ENCODE measurements at places on chromosomes 12 and 14.

GRCh38 chr14:103519043-103519836 lies 3.4 kb downstream of the CKB start:
- DNase-seq = no peak

DNA sequence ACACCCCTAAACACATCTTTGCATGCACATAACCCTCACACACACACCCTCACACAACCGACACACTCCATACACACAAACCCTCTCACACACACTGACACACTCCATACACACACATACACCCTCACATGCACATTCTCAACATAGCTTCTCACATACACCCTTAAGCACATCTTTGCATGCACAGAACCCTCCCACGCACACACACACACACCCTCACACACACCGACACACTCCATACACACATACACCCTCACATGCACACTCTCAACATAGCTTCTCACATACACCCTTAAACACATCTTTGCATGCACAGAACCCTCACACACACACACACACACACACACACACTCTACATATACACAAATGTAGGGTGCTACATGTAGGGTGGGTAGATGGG lies 72.5 kb upstream of the NOS1 start:
- no peak for DNase-seq

DNA sequence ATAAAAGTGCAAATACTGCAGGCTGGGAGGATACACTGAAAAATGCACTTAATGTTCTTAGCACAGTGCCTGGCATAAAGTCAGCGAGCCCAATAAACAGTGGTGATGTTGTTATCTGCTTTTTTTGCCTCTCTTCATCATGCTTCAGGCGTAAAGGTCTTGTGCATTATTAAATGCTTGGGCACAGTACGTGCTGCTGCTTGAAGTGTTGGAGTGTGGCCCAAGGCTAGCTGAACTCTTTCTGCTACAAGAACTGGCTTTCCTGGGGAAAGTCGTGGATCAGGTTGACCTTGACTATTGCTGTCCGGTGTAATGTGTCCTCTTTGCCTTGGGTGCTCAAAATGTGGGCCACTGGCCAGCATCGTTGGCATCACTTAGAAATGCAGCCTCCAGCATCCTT lies 43.0 kb downstream of the SMOC1 start:
- DNase-seq = no peak

DNA sequence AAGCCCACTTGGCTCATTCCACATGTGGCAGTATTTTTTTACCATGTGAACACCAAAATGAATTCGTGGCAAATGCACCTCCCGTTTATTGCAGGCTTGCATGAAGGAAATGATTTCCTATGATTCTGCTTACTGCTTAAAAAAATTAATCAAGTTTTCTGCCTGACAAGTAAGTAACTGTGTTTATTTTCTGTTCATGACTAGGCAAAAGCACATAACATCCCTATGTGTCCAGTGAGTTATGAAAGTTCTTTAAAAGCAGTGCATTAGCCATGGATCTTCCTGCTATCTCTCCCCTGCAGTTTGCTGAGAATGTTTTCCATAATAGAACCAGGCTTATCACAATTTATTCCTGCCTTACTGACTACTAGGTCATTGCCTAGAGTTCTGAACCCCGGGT lies 20.4 kb downstream of the GPR65 start:
- no peak for DNase-seq

DNA sequence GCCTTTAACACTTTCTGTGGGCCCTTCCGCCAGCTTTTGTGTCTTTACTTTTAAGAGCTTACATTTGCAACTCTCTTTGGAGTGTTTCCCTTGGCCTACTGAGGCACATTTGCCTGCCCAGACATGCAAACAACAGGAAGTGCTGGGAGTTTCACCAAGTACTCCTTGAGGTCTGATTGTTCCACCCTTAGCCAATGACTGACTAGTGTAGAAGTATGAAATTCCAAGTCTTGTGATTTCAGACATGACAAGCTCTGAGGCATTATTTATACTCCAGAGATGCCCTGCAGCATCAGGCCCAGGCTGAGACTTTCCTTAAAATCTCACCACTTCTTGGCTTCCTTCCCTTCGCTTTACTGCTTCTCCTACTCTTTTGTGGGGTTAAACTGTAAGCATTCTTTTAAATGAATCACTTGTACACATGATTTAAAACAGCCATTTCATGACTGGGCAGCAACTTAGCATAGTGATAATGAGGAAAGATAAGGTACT lies 174.1 kb downstream of the SLC6A15 start:
- no peak for DNase-seq

DNA sequence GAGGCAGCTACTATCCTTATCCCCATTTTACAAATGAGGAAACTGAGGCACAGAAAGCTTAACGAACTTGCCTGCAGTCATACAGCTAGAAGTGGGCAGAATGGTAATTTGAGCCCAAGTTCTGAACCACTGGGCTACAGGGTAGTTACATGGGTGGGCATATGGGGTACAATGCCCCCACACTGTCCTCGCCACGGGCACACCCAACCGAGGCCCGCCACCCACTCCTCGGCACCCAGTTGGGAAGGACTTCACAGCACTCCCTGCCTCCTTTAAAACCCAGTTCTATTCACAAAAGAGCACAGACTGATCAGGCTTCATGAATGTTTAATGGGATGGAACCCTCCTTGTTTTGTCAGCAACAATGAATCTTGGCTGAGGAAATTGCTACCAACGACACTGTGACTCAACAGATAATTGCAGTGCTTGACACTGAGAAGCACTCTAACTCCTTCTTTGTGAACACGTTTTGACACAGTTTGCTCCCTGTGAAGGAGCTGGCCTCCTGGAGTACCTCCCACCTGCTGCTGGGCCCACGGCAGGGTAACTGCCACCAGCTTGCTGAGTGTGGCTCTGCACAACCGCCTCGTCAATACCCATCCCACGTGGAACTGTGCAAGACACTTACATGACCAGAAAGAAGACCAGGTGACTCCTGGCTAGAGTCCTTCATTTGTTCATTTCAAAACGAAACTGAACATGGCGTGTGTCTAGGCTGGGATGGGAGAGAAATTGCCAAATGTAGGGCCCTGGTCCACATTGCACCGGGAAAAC lies 63.5 kb downstream of the CLMN start:
- no peak for DNase-seq

DNA sequence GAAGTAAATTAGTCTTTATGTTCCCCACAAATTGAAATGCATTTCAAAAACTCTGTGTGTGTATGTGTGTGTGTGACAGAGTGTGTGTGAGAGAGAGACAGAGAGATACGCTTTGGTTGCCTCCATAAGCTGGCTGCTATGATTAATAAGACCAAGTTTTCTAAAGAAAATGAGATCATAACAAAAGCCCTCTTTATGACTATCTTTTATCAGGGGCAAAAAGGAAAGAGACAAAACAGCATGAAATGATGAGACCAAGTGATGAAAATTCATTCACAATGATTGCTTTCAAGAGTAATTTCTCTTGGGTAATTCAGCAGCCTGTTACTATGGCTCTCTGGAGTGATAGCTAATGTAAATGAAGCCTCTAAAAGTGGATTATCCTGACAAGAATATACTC lies 277.6 kb upstream of the PLEKHG7 start:
- DNase-seq = no peak

GRCh38 chr12:89597210-89597609 lies 71.4 kb upstream of the POC1B start:
- DNase-seq = no peak

GRCh38 chr14:35531960-35532747 lies 1.8 kb upstream of the INSM2 start:
- DNase-seq = no peak

DNA sequence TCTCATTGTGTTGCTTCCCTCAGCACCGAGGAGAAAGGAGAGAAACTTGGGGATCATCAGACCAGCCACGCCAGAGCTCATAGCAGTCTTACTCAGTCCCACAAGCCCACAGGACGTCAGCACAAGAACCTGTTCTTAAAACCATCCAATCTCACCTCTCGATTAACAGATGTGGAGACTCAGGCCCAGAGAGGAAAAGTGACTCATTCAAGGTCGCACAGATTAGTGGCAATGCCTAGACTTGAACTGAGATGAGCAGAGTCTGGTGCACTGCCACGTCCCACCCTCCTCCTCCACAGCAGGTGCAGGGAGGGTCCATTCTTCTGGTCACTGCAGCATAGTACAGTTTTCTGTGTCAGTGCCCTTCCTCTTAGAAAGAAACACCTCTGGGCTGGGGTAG lies 154.9 kb upstream of the PZP start:
- DNase-seq = no peak

- DNase-seq = no peak
Measured at GRCh38 chr12:30965613-30965985, 39.1 kb downstream of the TSPAN11 start.

- DNase-seq = no peak
Measured at GRCh38 chr14:68824517-68825347, 31.9 kb upstream of the ZFP36L1 start.

GRCh38 chr12:75870878-75871277 lies 160.7 kb downstream of the PHLDA1 start:
- DNase-seq = no peak

- DNase-seq = no peak
Measured at GRCh38 chr14:58954901-58955861, 233.3 kb upstream of the DAAM1 start.

DNA sequence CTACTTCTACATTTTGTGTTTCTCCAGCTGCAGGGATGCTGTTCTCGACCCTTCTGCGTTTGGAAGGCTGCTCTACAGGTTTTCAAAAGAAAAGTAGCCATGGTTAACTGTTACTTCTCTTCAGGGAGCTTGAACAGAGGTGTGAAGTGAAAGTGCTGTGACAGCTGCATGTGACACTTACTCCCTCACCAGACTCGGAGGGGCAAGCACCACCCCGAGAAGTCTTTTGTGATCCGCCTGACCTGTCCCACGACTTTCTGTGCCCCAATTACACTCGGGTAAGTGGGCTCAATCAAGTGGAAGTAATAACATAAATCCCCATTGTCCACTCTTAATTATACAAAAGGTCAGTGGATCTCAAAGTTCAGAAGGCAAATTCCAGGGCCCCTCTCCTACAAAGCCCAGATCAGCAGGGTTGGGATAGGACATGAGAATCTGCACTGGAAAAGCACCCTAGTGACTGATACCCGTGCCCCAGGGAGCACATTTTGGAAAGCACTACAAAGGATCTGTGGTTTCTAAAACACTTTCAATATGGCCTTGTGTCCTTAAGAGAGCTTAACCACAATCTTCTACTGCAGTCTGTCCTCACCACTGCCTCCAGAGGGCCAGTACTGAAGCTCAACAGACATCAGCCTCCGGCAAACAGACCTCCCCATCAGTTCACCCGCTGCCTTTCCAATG lies 11.5 kb downstream of the FICD start:
- DNase-seq = no peak

- no peak for DNase-seq
Measured at GRCh38 chr12:470133-470532, 10.4 kb downstream of the B4GALNT3 start.

DNA sequence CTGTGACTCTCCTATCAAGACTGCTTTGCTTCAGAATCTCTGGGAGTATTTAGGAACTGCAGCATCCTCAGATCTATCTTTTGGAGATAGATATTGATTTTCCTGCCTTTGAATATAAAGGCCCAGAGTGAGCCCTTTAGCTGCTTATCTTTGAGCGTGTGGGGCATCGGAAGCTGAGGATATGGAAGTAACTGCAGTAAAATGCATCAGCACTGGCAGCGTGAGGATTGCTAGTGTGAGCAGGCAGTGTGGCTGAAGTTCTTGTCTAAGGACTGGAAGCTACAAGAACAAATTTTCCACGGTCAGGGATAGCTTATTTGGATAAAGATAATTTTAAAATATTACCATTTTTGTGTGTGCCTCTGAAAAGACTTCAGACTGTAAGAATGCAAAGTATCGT lies 474.7 kb downstream of the NPAS3 start:
- DNase-seq = no peak

GRCh38 chr14:28398506-28398905 lies 368.1 kb upstream of the FOXG1 start:
- DNase-seq = no peak

DNA sequence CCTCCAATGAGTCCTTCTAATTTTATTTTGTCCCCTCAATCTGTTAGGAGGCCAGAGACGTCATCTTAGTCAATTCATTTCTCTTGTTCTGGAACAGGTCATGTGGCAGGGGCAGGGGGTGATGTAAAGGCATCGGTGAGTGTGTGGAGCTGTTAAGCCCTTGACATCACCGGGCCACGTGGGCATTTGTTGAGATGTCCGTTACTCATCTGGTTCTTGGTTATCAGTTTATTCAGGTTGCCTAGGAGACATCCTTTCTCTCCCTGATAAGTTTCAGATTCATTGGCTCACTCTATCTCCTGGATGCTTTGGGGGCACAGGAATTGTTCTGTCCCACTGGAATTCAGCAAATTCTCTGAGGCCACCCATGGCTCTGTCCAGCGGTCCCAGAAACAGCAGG lies 33.6 kb upstream of the SEL1L start:
- no peak for DNase-seq

GRCh38 chr12:76685246-76685678 lies 78.7 kb upstream of the ZDHHC17 start:
- DNase-seq = no peak

DNA sequence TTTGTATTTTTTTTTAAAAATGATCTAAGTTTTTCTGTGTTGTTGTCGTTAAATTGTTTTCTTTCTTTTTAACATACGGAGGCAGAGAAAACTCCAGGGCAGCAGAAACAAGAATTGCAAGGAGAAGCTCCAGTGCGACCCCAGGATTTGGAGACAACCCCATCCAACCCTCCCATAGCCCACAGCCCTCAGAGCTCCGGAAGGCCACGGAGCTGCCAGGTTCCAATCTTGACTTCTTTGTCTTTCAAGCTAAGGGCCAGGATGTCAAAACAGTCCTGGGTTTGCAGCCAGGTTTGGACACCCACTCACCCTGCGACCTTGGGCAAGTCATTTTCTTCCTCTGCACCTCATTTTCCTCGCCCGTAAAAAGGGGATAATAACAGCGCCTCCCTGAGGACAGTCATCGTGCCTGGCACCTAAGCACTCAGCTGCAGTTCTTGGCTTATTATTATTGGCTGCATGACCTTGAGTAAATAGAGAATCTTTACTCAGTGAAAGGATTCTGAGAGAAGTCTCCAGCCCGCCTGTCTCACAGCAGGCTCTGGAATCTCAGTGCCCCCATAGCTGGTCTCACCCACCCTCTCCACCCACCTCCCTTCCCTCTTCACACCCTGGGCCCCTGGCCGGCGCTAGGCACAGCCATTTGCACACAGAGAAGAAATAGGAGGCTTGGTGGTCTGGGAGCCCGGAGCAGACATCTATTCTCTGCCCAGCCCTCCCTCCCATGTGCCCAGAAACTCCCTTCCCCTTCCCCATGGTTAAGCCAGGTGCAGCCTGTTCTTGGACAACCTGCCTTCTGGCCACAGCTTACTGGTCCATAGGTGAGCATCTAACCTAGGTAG lies 79.4 kb upstream of the BCL11B start:
- no peak for DNase-seq

All from stimulated activated CD4-positive, alpha-beta T cell treated with anti-CD3 and anti-CD28 coated beads, Interleukin-1b, Interleukin-23, amount 100 ng/mL, for 1 hour (primary cell).